Activated CD8-positive, alpha-beta memory T cell treated with anti-CD3 and anti-CD28 coated beads for 48 hours (primary cell): ENCODE measurements at places on chromosomes 1 and 21.

DNA sequence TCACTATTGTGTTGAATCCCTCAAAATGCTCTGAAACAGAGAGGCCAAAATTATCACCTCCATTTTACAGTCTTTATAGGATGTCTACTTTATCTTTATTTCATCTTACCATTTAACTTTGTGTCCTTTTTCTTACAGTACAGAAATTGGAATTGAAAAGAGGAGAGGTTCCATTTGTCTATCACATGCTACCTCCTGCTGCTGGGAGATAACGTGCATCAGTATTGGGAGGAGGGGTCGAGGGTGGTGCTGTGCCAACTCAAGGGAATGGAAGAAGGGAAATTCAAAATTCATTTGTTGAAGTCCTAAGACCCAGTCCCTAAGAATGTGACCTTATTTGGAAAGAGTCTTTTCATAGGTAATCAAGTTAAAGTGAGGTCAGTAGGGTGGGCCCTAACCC lies 85.3 kb downstream of the HHIPL2 start:
- no peak for DNase-seq

GRCh38 chr1:35931446-35932157 lies 697 bp downstream of the AGO3 start:
- no peak for DNase-seq

GRCh38 chr1:44146536-44147361 lies 5.3 kb upstream of the KLF18 start:
- DNase-seq: no peak

- DNase-seq: no peak
Observed at GRCh38 chr1:187931776-187932175, 1103.0 kb downstream of the PLA2G4A start.

GRCh38 chr1:242139442-242139841 lies 140.5 kb upstream of the MAP1LC3C start:
- DNase-seq: no peak

- DNase-seq: no peak
Observed at GRCh38 chr1:147613506-147613905, 56.8 kb downstream of the ACP6 start.

DNA sequence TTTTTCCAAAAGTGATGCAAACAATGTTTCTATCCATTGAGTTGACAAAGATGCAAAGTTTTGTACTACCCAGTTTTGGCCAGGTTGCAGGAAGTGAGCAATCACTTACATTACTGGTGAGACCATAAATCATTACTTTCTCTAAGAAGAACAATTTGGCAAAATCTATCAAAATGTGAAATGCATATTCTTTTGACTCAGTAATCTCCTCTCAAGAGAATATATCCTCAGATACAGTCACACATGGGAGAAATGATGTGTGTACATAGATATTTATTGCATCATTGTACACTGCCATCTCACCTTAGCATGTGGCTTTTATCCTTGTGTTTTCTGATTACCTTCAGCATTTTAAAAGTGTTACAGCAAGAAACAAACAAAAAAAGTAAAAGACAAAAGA lies 52.4 kb upstream of the FMO3 start:
- DNase-seq: no peak

DNA sequence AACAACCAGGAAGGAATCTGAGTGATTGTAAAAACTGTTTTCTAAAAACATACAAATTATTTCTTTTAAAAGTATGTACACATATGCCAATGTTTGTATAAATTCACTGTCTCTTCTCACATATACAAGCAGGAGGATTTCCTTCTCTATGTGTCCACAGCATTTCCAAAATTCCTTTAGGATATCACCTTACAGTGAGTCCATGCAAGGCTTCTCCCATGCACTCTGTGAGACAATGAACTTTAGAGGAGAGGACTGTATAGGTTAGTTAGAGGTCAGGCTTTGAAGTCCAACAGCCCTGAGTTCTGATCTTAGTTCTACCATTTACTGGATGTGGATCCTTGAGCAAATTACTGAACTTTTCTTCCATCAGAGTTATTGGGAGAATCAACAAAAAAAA lies 34.1 kb upstream of the USH2A start:
- no peak for DNase-seq

DNA sequence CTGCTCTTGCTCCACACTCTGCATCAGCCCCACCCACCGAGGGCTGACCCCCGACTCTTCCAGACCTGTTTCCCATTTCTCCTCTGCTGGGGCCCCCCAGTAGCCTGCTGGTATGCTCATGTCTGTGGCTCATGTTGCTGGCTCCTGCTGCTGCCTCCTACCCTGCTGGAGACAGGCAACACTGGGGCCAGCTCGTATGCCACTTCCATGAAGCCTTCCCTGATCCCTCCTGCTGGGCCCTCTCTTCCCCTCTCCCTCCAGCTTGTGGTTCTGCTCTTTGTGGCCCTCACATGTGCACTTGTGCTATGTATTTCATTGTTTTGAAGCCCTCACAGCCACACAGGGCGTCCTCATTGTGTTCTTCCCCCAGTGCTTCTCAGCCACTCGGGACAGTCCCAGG lies 40.5 kb downstream of the CNN3 start:
- DNase-seq: no peak

- DNase-seq: no peak
Observed at GRCh38 chr1:201377611-201378092, at the start of gene TNNT2. Gene TNNT2, minus strand, starts transcription at chr1:201377680. Its CDS starts 4,426 bp downstream, at chr1:201373254.

DNA sequence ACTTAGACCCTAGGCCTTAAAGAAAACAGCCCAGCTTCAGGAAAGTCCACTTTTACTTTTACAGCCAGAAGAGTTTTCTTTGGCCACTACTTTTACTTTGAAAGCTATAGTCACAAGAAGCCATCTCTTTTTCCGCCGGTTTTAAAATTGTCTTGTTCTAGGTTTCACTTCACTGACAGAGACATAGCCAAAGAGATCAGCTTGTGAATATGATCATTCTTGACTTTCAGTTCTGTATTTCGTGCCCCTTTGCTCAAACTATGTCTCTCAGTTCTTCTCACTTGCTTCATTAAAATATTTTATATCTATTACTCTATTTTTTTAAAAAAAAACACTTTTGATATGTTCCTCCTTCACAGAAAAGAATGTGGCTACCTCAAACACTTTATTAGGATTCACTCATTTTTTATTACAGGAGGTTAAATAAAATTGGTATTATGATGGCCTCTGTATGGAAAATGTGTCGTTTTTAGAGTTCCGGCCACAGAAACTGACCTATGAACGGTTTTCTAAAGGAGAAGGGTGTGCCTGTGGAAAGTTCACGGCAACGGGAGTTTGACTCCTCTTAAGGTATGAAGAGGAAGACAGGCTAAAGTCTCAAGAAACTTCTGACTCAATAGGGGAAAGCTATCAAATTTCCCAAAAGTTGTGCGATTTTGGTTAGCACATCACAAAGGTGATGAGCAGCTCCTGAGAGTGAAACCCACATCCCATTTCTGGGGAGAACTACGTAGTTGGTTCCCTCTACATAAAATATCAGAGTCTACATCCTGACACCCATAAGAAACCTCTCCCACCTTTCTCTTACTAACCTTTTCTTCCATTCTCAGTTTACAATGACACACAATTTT lies 1.2 kb downstream of the MCOLN2 start:
- DNase-seq: no peak

DNA sequence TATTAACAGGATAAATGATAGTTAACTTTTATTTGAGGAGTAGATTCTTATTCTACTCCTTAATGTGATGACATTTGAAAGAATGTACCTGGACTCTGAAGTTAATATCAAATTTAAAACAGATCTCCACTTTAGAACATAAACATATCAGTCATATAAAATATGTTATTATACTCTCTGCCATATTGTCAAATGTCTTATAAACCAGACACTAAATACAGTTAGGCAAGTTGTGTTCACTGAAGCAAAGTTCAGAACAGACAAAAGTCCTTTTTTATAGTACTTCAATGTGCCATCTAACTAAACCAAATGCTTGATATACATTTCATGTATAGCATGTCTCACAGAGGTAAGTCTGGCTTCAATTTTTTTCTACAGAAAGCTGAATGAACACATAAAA lies 285.2 kb downstream of the AKT3 start:
- DNase-seq: no peak

- DNase-seq: no peak
Observed at GRCh38 chr1:187413405-187414169, 584.8 kb downstream of the PLA2G4A start.

DNA sequence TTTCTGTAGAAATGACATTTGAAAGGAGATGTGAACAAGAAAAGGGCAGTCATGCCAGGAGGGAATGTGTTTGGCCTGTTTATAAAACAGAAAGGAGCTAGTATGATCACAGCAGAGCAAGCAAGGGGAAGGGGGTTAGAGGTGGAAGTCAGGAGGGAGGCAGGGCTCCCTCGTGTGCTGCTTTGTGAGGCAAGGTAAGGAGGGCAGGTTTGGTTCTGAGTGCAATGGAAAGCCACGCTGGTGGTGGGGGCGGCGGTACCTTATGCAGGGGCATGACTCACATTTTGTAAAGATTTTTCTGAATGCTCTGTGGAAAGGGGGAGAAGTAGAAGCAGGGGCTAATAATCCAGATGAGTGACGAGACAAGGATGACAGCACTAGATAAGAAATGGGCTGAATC lies 197.5 kb upstream of the C8B start:
- no peak for DNase-seq

DNA sequence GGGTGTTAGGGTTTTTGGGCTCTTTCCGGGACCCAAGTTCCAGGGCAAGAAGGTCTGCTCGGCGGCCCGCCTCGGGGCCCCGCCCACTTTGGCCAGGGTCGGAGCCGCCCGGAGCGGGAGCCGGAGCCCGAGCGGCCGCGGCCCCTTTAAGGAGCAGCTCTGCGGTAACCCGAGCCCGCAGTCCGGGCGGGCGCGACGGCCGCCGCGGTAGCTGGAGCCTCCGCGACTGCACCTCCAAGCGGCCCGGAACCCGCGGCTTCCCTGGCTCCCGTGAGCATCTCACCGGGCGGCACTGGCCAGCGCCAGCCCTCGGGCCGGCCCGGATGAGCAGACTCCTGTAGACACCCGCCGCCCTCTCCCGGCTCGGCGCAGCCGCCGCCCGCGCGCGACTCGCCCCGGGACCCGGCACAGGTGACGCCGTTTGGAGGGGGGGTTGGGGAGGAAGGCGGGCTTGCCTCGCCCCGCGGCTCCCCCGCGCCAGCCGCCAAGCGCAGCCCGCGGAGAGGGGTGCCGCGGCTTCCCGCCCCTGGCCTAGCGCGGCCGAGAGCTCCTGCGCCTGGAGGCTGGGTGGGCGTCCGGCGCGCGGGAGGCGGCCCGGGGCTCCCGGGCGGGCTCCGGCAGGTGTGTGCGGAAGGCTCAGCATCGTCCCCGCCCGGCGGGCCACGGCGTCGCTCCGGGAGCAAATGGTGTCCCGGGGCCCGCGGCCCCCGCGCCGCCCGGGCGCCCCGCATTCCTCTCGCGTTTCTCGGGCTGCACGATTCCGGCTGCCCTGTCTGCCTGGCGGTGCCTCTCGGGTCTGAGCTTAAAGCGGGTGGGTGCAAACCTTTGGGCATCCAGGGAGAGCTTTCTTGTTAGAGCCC lies at the start of gene TLCD4:
TLCD4 (plus strand) TSS at position 149 of the 860 bp plus-strand sequence. CDS start 26,547 bp downstream, outside the sequence.
- DNase-seq: peak; percentile 20

DNA sequence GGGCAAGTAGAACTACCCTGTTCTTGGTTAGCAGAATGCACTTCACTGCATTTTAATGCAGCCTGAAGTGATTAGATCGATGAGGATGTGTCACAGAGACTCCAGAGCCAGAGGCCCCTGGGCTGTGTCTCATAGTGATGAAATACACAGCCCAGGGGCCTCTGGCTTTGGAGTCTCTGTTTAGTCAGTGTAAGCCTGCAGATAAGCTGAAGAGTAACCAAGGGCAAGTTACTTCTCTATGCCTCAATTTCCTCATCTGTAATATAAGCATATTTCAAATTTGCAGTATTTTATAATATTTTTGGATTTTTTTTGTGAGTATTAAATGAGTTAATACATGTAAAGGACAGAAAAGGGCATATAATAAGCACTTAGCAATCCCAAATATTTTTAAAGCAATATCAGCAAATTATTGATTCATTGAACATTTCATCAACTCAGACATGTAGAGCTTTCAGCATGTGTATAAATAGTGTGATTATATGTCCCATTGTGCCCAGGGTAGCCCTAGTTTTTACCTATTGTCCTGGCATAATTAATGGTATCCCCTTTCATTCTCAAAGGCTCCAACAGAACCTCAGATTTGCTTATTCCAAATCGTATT lies 23.6 kb upstream of the APOBEC4 start:
- DNase-seq: no peak

- DNase-seq: no peak
Observed at GRCh38 chr1:231757759-231758158, 131.2 kb downstream of the DISC1 start.

- DNase-seq: no peak
Observed at GRCh38 chr1:30880678-30881318, 27.8 kb downstream of the SDC3 start.

- DNase-seq: no peak
Observed at GRCh38 chr1:143698016-143698415, 273.8 kb downstream of the FAM72C start.

DNA sequence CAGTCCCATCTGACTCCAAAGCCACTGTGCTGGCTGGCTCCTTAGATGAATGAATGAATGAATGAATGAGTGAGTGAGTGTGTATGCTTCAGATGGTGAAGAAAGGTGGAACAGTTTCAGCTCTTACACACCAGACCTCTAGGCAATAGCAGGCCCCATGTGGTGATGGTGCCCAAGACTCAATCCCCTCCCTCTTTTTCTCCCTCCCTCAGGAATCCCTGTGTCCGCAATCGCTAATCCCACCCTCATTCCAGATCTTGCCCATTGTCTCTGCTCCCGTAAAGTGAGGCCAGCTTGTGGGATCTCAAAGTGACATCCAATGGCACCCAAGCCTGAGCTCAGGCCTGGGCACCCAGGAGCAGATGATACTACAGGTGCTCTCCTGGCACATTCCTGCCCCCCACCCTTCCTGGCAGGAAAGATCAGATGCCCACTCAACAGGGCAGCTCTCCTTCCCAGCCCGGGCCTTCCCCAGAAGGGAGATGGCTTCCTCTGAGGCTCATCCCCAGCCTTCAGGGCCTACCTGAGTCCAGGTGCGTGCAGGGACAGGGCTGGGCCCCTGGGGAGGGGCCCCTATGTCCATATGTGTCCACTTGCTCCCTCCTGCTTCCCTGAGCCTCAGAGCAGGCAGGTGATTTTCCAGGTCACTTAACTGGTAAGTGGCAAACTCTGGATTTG lies 106.4 kb downstream of the HMGB4 start:
- no peak for DNase-seq

DNA sequence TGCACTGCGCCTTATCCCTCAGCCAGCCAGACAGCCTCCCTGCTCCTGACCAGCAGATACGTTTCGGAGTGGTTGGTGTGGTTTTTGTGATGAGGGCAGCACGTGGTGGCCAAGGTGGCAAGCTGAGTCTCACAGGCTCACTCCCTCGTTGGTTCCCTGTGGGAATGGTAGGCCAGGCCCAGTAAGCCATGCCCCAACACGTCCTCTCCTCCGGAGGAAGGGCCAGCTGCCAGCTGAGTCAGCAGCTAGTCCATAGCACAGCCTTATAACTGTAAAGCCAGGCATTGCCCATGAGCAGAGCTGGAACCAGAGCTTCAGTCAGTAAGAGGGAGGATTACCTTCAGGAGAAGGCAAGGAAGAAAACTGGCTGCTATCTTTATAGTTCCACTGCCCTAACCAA lies 29.5 kb downstream of the SZRD1 start:
- no peak for DNase-seq
